ENCODE measurements at places on chromosomes 12 and 14.

GRCh38 chr14:66696326-66696725, 188.4 kb downstream of the GPHN start:
- DNase-seq: no peak

DNA sequence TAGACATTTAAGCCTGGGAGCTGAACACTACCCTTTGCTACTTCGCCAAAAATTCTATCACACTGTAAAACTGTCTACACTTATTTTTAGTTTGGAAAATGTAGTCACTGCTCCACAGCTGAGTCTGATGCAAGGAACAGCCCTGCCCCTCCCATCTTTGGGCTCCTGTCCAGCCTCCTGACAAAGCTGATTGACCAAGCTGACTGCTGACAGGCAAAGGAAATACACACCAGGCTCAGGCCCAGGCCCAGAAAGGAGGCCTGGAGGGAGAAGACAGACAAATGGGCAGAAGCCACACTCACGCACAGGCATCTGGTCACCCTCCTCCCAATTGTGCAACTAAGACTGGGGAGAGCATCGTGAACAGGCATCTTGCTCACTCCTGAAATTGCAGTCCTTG, 55.3 kb downstream of the ISCA2 start:
- DNase-seq: no peak

DNA sequence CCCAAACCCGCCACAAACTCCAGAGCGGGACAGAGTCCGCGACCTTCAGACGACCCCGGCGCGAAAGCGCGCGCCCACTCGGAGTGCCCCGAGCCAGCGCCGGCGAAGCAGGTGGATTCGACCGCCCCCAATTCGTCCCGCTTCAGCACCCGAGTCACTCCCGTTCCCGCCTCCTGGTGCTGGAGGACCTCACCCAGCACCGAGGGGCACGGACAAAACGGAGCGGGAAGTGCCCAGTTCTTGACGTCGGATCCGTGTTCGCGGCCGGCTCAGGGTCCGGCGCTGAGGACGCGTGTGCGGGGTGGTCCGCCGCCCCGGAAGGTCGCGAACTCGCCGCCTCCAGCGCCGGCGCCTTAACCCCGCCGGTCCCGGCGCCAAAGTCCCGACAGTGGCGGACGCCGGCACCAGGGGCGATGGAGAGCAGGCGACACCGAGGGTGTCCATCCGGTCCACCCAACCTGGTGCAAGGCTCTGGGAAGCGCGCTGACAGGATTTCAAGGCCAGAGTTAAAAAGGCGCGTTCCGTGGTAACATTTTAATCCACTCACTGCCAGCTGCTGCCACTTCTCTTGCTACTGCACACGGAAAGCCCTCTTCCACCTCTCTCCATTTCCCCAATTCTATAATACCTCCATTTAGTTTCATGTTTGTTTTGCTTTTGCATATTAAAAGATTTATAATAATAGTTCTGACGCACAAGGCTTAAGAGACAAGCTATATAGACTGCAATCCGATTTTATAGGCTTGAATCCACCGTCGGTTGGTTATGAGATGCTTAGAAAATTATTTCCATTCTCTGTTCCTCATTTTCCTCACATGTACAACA, 240.0 kb upstream of the CPNE8 start:
- DNase-seq: no peak

- no peak for DNase-seq
These were observed 285.5 kb upstream of the SFSWAP start for GRCh38 chr12:131425112-131426075.

GRCh38 chr12:65881965-65882413, 57.7 kb downstream of the HMGA2 start:
- DNase-seq: no peak

GRCh38 chr12:72982356-72982755, 710.2 kb downstream of the TRHDE start:
- no peak for DNase-seq

- no peak for DNase-seq
These were observed 8.7 kb downstream of the FLRT2 start for GRCh38 chr14:85538636-85539035.

- no peak for DNase-seq
These were observed 252.5 kb downstream of the TMEM132C start for GRCh38 chr12:128519426-128519825.
